ENCODE measurements at places on chromosomes 4 and X. TPM values are rescaled to one million over a fixed set of nuclear protein-coding genes. Genes with fewer than 3 reads are reported as not detected.

Gene MAGED4B
- 1.6 TPM for polyA plus RNA-seq

Gene ASB9
- polyA plus RNA-seq, result 0.67 TPM

Gene NAP1L3
- not detected for polyA plus RNA-seq

Gene ADGRL3
- under 0.01 TPM for polyA plus RNA-seq

Gene ZMAT1
- 0.54 TPM for polyA plus RNA-seq

Gene EDA2R
- polyA plus RNA-seq, result not detected

Gene SLITRK4
- polyA plus RNA-seq, result not detected

Gene GRID2
- polyA plus RNA-seq, result 0.21 TPM

Gene DRD5
- 0.19 TPM for polyA plus RNA-seq

Gene TSPAN6
- 139 TPM for polyA plus RNA-seq

Gene MAGEC3
- polyA plus RNA-seq, result not detected

Gene STBD1
- polyA plus RNA-seq, result 8.3 TPM

Gene ANAPC10
- polyA plus RNA-seq, result 11.6 TPM

Gene C4orf50
- not detected for polyA plus RNA-seq

Gene NCAPG
- 11.7 TPM for polyA plus RNA-seq

Gene FOXR2
- polyA plus RNA-seq, result not detected

Gene TMPRSS11A
- polyA plus RNA-seq, result not detected

Gene CXCL11
- not detected for polyA plus RNA-seq

All from small intestine (tissue), 16 donors.